ENCODE measurements at places on chromosomes 7 and 10.

GRCh38 chr7:148060724-148061123 lies 529.8 kb upstream of the C7orf33 start:
- DNase-seq, result no peak

GRCh38 chr7:43904533-43905208 lies 1.7 kb downstream of the URGCP start:
- no peak for DNase-seq

GRCh38 chr7:110621289-110621688 lies 469.6 kb upstream of the LRRN3 start:
- DNase-seq, result no peak

- DNase-seq, result peak; percentile 89
Measured at GRCh38 chr10:129963641-129964501, at the start of gene EBF3. Gene EBF3 (minus strand): TSS chr10:129964274. CDS start chr10:129963768, 506 bp downstream.

GRCh38 chr7:66047426-66047825 lies 28.2 kb upstream of the ASL start:
- DNase-seq, result no peak

DNA sequence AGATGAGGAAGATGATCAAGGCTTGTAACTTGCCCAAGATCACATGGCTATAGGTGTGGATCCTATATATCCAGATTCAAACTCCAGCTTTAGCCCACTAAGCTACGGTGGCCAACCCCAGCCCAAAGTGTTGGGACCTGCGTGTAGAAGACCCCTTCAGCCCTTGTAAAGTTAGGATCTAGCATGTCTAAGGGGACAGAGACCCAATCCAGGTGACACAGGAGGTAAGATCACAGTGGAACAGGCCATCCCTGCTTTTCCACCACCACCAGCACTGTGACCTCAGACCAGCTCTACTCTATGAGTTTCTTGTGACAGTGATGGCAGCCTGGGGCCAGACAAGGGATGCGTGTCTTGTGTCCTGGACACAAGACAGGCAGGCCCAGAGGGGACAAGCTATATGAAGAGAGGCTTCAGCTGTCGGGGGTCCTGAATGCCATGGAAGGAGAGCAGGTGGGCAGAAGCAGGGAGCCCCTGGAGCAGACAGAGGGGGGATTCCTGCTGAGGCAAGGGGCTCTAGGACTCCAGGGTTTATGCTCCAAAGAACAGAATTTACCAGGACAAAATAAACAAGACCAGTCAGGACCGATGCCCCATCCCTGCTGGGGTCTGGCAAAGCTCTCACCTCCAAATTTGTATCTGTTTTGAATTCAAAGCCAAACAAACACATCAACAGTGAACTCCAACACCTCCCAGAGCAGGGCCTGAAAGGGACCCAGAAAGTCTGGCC lies 10.4 kb downstream of the GPRIN2 start:
- no peak for DNase-seq

DNA sequence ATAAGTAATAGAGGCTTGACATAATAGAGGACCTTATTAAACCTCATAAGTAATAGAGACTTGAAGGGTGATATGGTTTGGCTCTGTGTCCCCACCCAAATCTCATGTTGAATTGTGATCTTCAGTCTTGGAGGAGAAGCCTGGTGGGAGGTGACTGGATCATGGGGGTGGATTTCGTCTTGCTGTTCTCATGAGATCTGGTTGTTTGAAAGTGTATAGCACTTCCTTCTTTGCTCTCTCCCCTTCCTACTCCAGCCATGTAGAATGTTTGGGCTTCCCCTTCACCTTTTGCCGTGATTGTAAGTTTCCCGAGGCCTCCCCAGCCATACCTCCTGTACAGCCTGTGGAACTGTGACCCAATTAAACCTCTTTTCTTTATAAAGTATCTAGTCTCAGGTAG lies 8.6 kb downstream of the KIFBP start:
- no peak for DNase-seq

DNA sequence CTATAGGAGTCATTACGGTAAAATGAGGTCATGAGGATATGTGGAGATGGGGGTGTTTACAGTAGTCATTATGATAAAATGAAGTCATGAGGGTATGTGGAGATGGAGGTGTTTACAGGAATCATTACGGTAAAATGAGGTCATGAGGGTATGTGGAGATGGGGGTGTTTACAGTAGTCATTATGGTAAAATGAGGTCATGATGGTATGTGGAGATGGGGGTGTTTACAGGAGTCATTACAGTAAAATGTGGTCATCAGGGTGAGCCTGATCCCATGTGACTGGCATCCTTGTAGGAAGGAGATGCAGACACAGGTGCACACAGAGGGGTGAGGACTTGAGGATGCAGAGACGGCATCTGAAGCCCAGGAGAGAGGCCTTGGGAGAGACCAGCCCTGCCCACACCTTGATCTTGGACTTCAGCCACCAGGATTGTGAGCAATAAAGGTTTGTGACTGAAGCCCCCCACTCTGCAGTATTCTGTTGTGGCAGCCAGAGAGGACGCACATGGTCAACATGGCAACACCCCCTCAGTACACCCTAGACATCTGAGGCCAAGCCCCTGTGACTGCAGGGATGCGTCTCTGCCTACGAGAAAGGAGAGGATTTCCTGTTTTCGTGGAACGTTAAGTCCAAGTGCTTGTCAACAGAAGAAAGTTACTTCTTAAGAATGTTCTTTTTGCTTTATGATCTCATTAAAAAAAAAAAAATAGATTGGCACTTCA lies 544.4 kb downstream of the DNAJB6 start:
- no peak for DNase-seq

- no peak for DNase-seq
Measured at GRCh38 chr10:101892782-101893391, 49.3 kb upstream of the KCNIP2 start.

DNA sequence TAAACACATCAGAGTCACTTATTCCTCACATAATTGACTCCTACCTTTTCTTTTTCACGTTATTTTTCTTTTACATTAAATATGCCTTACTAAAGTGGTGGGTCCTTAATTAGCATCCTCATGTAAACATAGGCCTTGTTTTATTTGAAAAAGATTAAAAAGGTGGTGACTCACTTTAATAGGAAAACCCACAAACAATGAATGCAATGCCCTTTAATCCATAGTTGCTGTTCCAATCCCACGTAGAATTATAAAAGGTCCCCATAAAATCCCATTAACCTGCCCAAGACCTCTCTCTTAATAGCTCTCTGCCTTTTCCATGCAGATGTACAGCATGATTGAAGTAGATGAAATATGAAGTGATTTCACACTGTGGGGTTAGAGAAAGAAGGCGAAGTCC lies 32.2 kb downstream of the SLC16A12 start:
- DNase-seq, result no peak

DNA sequence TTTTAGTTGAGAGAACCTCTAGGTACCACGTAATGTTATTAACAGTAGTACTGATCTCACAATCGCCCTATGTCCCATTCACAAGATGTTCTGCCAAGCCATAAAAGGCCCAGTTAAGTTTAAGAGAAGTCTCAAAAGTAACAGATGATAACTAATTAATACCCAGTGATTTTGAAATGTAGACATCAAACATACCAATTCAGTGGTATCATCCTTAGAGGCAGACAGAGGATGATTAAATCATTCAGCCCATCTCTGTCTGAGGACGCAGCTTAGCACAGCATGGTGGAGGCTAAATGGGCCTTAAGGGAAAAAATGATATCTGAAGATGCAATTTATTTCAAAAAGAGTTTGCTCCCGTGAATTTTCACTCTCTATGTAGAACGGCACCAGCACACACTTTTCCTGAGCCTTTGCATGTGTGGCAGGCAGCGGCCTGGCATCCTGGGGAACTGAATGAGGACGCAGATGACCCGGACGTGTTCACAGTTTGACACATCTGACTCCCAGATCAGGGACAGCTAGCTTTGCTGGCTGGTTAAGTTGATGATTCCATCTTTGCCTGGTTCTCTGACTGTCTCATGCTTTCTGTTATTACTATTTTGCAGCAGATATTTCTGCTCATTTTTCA lies 13.4 kb downstream of the EGFR start:
- no peak for DNase-seq

DNA sequence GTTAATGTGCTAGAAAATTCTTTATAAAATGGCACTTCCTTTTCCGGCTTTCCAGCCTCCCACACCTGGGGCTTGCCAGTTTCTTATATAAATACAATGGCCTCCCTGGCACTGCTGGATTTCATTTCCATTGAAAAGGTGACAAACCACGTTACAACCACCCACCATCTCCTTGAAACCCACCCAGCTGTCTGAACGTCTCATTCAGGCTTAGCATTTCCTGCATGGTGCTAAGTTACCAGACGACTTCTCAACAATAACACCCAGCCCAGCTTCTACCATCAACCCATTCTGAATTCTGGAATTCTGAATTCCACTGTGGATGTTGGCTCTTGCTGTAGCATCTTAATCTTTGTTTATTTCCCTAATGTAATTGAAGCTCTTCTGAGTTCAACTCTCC lies 499.8 kb upstream of the CELF2 start:
- DNase-seq, result no peak

DNA sequence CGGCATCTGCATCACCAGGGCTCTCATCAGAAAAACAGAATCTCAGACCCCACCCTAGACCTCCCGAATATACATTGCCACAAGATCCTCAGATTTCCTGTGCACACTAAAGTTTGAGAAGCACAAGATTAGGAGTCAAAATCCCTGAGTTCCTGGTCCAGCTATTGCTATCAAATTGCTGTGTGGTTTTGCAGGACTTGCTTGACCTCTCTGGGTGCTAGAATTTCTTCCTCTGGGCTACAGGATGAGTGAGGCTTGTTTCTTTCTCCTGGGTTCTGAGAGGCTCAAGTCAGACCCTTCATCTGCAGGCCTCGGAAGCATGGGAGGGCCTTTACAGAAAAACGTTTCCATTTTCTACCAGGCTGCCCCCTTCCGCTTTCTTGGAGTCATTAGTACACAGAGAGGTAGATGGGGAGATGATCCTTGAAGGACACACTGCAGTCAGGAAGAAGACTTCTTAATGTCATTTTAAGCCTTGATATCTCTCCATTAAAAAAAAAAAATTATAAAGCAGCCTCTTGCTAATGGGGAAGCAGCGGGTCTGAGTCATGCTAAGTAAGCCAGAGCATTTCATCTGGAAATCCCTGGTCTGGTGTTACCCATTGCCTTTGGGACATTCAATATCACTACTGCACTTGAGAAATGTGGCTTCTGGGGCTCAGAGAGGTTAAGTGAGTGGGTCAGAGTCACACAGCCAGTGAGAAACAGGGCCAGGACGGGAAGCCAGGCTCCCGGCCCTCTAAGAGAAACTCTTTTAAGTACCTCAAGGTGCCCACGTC lies 173.5 kb downstream of the KCNMA1 start:
- no peak for DNase-seq

DNA sequence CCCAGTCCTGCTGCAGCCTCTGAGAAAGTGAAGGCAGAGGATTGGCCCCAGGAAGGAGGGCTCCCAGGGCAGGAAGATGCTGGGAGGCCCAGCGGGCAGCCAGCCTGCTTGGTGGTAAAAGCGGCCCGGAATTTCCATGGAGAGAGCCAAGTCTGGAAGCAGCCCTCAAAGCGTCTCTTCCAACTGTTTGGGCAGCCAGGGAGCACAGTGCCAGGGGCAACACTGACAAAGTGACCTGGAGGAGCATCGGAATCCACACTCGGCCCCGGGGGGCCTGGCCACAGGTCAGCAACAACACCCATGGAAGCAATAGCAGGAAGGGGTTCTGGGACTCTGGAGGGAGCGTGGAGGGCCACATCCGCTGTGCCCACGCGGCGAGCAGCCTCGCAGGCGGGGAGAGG lies 63.2 kb upstream of the FGFR2 start:
- no peak for DNase-seq

DNA sequence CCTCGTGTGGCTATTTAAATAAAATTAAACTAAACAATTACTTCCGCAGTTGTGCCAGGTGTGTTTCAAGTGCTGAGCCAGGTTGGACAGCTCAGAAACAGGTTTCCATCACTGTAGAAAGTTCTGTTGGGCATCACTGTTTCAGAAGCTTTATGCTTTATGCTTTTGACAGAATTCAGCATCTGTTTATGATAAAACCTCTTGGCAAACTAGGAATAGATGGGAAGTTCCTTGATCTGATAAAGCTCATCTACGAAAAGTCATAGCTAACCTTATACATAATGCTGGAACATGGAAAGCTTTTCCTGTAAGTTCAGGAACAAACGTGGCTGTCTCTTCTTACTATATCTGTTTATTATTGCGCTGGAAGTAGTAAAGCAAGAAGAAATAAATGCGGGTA lies 143.4 kb downstream of the DOCK1 start:
- no peak for DNase-seq

GRCh38 chr10:129398711-129399141 lies 68.3 kb upstream of the MGMT start:
- DNase-seq, result no peak

GRCh38 chr10:101772895-101773761 lies 2.8 kb downstream of the FGF8 start:
- no peak for DNase-seq

GRCh38 chr7:48130658-48131108 lies 40.6 kb upstream of the ABCA13 start:
- no peak for DNase-seq

DNA sequence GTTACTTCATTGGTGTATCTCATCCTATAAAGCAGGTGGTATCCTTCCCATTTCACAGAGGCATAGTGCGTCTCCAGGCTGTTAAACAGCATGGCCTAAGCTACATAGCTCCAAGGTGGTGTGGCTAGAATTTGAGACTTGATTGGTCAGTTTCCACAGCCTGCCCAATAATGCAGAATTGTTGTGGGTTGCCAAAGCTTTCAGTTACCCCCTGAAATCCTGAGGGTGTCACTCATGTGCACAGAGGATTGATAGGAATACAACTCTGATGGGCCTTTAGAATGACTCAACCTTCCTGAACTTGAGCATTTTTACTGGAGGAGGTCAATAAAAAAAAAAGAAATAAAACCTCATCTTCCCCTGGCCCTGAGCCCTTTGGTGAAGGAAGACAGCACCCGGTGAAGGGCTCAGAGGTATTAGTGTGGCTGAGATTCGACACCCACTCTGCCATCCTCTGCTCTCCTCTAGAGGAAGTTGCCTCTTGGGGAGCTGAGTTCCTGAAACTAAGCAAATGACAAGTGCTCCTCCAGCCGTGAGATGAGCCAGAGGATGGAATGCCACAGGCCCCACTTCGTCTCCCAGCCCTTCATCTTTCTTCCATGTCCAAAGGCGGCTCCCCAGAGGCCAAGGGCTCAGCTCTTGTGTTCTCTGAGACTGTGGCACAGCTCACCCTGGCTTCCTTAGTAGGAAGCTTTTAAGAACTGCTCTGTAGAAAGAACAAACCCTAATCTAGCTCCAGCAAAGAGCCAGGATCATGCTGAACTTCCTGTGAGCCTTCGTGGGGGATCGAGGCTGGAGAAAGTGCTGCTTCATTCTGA lies 1.0 kb downstream of the ACSL5 start:
- DNase-seq, result no peak

Measured in tibial artery (tissue), 4 donors.